Fibroblast of the aortic adventitia (primary cell): ENCODE measurements at places on chromosomes 7 and 10. TPM values are rescaled to one million over a fixed set of nuclear protein-coding genes. Genes with fewer than 3 reads are reported as not detected.
A peak's percentile ranks its signal among the peaks of the same experiment; 100 is the strongest.

GRCh38 chr10:17176091-17176490 is 25.4 kb downstream of the TRDMT1 start:
- no peak for DNase-seq

DNA sequence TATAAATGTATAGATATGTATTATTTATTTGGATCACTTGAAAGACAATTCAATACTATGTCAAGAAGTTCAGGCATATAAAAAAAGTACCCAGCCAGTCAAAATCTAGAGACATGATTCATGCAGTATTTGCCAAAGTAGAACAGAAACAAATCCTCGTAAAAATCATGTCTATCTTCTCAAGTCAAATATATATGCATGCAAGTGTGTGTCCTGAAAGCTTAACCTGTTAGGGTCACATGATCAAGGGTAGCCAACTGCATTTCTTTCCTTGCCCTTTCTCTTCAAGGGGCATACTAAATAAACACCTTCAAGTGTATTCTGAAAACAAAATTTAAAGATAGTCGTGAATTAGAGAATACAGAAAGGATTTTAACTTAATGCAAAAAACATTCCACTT is 107.0 kb downstream of the HIBADH start:
- DNase-seq = no peak

DNA sequence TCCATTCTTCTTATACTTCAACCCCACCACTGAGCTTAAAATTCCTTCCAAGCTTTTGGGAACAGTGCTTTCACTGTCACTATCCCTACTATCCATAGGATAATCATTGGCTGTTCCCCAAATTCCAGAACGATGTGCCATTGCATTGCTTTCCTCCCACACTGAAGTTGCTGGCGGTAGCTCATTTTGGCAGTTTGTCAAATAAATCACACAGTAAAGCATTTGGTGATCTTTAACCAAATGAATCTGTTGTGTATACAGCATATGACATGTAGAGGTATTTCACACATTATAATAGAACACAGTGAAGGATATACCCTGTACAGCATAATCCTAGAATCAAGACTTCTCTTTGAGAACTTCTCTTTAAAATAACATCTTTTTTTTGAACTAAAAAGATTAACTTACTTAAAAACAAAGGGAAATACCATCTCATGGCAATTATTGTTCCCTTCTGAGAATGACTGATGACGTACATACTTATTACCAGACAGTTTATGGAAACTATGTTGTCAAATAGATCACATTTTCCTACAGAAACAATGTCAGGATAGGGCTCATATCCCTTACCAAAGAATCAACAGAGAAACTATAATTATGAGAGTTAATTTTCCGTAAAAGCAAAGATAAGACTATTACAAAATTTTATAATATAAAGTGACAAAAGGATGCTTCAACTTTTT is 93.6 kb downstream of the CTNNA3 start:
- DNase-seq = peak; percentile 59

- DNase-seq = peak; percentile 2
These were observed 17.8 kb downstream of the NPSR1 start for GRCh38 chr7:34675749-34676374.

- DNase-seq = no peak
These were observed 21.9 kb downstream of the PCBD1 start for GRCh38 chr10:70866424-70866823.

DNA sequence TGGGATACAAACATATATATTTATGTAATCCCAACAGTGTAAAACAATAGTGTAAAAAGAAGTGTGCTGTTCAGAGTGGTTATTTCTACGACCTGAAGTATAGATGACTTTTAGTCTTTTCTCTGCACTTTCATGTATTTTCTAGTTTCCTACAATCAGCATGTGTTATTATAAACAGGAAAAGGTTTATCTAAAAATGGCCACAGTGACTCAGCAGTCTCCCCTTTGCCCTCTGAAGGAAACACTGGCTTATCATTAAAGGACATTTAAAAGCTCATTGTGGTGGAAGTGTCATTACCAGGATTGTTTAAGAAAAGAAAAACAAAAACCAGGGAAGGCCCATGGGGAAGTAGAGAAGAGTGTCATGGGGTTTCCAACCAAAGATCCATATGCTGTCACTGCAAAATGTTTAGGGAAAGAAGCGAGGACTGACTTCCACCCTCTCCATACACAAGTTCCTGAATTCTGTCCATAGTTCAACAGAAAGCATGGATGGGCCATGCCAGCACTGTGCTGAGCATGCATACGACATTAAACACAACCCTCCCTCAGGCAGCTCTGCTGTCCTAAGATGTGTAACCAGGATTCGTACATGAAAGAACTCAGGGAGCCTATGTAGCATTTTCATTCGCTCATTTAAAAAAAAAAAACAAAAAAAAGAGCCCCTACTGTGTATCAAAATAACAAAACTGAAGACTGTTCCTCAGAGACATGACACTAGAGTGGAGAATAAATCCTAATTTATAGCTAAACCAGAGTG is 10.2 kb downstream of the CYREN start:
- DNase-seq = peak; percentile 61

MACC1 gene
- total RNA-seq = 0.18 and 0.49 TPM in 2 replicates

CCZ1B gene
- 45.6 and 114 TPM in 2 replicates for total RNA-seq

SHTN1 gene
- 4.2 and 9.2 TPM in 2 replicates for total RNA-seq

MACROH2A2 gene
- total RNA-seq = 10.0 and 12.2 TPM in 2 replicates

CTAGE8 gene
- 6.2 TPM in 1 of 2 replicates, not detected in the other for total RNA-seq
